ENCODE measurements at places on chromosomes 4 and X.

DNA sequence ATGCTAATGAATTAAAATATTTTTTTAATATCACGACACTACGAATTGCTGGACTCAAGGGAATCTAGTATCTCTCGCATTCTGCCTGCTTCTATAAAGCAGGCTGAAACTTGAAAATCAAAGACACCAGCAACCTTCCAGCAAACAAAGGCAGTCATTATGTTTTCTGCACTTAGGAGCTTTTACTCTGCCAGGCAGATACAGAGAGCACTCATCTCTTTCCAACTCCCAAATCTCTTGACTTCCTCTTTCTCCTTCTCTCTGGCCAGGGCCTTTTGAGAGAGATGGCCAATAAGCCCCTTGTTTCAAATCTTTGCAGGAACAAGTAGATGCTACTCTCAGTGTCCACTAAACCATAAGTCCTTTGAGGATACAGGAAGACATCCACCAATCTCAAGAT lies 95.2 kb upstream of the KLF3 start:
- no peak for DNase-seq

- no peak for DNase-seq
Observed at GRCh38 chrX:16113978-16114565, 9.3 kb upstream of the GRPR start.

- DNase-seq = no peak
Observed at GRCh38 chr4:37590016-37590415, 96.2 kb downstream of the RELL1 start.

DNA sequence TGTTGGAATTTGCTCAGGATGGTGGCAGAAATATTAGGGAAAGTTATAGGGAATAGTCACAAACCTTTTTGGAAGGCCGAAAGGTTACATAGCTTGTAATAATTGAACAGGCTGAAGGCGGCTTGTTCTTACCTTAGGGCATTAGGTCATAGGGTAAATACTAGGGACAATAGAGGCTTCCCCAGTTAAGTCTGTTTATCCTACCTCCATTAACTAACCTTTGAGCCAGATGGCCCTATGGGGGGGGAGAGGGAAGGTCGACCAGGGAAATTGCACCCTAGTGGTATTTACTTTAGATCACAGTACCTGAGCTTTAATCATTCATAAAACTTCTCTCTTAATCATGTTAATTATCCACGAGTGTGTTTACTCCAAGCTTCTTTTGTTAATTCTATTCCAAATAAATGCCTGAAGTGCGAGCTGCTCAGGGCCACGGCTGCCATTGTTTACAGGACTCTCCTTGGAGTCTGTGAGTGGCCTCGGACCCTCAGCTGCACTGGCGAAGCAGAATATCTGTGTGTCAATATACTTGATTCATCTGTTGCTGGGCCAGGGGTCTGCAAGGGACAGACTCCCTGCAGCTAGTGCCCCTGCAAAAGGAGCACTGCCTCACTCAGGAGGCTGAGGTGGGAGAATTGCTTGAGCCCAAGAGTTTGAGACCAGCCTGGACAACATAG lies 22.9 kb downstream of the PAGE2 start:
- DNase-seq = no peak

- DNase-seq = no peak
Observed at GRCh38 chr4:41933997-41934503, 1.2 kb upstream of the TMEM33 start.

- no peak for DNase-seq
Observed at GRCh38 chr4:118732591-118733330, 47.6 kb downstream of the METTL14 start.

GRCh38 chrX:9286234-9286633 lies 178.6 kb upstream of the TBL1X start:
- DNase-seq = no peak

GRCh38 chrX:124209792-124210576 lies 122.5 kb upstream of the TEX13D start:
- DNase-seq = peak; percentile 10

DNA sequence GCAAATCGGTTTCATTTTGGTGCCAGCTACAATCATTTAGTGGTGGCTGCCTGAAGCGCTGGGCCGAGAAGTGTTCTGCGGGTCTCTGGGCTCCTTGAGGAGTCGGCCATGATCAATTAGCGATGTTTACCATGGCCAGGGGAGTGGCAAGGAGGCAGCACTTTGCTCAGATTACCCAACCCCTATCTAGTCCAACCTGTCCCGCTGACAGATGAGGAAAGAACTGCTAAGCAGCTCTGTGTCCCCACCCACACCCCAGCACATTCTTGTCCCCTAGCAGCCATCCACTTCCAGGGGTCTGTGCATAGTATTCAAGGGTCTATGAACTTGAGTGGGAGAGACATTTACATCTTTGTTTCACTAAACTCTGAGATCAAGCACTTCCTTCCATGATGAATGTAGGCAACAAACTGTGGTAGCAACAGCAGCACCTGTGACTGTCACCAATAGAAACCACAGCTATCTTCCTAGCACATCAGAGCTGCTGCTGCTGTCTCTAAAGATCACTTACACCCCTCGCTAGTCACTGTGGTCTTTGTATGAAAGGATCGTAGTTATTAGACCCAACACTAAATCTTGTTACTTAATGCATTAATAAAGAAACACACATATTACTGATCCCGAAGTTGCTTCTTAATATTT lies 331.6 kb downstream of the BCOR start:
- DNase-seq = no peak

GRCh38 chr4:102725229-102725628 lies 35.5 kb downstream of the MANBA start:
- DNase-seq = no peak

DNA sequence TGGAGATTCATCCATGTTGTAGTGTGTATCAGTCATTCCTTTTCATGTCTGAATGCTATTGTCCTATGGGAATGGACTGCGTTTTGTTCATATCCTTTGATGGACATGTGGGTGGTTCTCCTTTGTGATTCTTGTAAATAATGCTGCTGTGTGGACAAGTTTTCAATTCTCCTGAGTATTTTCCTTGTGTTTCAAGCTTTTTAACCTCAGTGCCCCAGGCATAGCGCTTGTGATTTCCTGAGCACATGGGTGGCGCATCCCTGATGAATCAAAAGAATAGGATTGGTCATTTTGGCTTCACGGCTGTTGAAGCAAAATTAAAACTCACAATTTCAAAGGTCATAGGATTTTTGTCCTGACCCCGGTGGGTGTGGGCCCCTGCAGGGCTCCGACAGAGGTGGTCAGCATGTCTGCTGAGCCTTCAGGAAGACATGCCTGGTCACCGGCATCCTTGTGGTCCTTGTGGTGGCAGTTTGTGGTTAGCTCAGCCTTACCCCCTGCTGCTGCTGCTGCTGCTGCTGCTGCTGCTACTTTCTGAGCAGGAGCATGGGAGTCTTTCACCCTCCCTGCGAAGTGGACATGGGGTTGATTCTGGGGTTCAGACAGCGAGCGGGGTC lies 30.0 kb downstream of the SHROOM2 start:
- DNase-seq = no peak

GRCh38 chr4:100533741-100534140 lies 15.9 kb upstream of the EMCN start:
- DNase-seq = no peak

DNA sequence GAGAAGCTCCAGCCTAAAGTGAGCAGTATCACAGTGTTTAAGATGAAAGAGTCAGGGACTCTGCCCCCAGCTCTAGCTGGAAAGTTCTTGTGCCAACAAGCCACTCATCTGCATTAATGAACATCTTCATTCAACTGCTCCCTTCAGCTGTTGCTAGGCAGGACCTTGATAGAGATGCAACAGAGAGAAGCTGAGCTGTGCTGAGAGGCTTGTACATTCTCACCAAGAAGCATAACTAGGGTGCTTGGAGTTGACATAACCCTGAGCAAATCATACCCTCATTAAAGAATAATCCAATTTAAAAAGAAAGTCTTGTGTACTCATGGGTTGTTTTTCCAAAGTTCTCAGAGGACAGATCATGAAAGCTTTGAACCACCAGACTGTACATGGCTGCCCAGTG lies 63.2 kb downstream of the ATXN3L start:
- no peak for DNase-seq

- DNase-seq = no peak
Observed at GRCh38 chr4:159677521-159677920, 574.6 kb downstream of the RAPGEF2 start.

GRCh38 chr4:69773484-69773883 lies 13.1 kb upstream of the SULT1B1 start:
- DNase-seq = no peak

DNA sequence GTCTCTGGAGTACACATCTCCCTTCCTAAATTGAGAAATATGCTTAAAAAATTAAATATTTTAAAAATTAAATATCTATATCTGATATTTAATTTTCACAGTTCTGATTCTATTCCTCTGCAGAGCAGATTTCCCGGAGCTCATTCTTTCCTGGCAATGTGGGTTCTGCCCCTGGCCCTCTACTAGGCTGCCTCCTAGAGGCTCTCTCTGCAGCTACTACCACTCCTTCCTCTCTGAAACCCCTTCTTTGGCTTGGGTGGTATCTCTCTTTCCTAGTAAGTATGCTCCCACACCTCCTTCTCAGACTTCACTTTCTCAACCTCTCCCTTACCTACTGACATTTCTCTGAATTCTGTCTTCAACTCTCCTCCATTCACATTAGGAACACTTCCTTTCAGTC lies 45.3 kb downstream of the RPGR start:
- DNase-seq = no peak

- DNase-seq = no peak
Observed at GRCh38 chr4:24094726-24095125, 204.9 kb upstream of the PPARGC1A start.

- no peak for DNase-seq
Observed at GRCh38 chr4:1318488-1319213, 28.4 kb upstream of the UVSSA start.

GRCh38 chr4:105453550-105454205 lies 20.2 kb downstream of the PPA2 start:
- DNase-seq = no peak

DNA sequence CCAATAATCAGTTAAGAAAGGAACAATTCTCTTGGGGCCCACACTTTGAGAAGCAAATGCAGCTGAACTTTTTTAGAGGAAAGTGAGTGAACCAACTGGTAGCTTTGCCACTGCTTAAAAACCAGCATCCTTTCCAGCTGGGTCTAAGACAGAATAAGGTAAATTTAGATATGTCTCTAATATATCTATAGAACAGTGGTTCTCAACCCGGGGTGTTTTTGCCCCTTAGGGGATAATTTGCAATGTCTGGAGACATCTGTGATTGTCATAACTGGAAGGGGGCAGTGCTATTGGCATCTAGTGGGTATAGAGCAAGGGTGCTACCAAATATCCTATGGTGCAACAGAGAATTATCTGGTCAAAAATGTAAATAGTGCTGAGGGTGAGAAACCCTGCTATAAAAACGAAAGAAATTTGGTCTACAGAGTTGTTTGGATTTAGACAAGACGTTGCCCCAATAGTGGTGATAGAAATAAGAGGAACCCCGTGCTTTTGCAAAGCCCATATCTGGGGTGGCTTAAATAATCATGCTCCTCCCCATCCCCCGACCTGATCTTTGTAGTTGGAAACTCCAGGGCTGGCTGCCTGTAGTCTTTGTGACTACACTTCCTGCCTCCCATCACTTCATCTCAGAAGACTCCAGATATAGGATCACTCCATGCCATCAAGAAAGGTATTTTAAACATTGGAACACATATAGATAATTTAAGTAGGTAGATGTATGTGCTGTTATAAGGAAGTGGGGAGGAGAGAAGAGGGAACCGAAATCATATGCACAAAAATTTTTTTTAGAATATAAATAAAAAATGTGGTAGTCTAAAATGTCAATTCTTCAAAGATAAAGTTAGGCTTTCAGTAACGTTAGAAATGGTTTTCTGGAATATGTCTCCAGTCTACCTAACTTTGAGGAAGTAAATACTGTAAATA lies at the start of gene TLR7:
TLR7 (plus strand) TSS at position 622 of the 927 bp plus-strand sequence. CDS start 507 bp downstream, outside the sequence.
- DNase-seq = no peak

- no peak for DNase-seq
Observed at GRCh38 chr4:4249866-4250265, 1.8 kb upstream of the TMEM128 start.

DNA sequence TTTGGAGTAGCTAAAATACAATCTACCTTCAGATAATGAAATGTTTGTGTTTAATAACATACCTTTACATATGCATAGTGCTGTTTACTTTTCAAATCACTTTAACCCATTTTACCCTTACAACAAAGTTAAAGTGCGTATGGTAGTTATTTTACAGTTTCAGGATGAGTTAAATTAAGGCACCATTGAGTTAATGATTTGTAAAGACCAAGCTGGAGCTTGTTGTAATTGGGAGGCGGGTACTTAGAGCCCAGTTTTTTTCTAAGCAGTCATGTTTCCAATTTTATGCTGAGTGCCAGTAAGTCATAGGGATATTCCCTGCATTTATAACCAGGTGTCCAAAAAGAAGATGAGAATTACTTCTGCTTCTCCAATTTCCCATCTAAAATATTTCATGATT lies 84.2 kb upstream of the NRK start:
- no peak for DNase-seq

GRCh38 chrX:41382714-41383645 lies 49.0 kb downstream of the DDX3X start:
- DNase-seq = no peak

- DNase-seq = no peak
Observed at GRCh38 chr4:37687681-37688080, 1.5 kb upstream of the RELL1 start.

DNA sequence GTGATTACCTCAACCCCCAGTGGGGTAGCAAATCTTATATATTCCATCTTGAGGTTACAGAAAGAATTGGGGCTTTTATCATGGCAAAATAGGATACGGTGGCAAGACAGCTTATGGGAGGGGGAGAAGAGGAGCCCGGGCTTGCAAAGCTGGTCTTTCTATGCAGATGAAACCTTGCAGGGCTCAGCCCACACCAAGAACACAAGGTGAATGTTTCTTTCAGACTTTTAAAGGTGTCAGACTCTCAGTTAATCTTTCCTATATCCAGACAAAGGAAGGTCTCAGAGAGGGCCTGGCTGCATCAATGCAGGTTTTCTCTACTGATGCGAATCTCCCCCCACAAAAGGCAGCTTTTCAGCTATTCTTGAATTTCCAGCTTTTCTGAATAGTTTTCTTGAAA lies 59.9 kb upstream of the WDR17 start:
- no peak for DNase-seq

DNA sequence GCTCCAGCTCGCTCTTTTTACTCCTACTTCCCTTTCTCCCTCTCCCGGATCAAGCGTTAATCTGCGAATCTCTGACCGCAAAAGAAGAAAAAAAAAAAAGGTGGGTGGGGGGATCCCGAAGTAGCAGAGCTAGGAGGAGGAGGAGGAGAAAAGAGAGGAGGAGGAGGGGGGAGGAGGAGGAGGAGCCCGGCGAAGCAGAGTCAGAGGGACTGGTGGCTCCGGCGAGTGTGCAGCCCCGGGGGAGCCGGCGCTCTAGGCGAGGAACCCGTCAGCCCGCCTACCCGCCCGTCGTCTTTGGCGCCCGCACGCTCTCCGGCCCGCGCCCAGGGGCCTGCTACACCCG lies at the start of gene NHSL2:
NHSL2 (plus strand) TSS at position 203 of the 343 bp plus-strand sequence.
- no peak for DNase-seq

DNA sequence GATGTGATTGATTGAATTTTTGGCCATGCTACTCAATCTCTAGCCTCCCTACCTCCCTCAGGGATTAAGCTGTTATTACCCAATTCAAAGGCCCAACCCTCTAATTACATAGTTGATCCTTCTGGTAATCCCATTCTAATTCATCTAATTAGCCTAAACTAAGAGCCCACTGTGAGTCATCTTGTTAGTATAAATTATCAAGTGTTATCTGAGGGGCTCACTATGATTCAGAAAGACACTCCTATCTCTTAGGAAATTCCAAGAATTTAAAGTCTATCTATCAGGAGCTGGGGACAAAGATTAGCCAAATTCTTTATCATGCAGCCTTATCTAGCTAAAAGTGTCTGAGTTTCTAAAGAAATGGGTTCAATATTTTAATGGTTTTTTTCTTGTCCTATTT lies 32.9 kb upstream of the VEGFC start:
- DNase-seq = no peak
